ENCODE measurements at places on chromosomes 1 and 21.

DNA sequence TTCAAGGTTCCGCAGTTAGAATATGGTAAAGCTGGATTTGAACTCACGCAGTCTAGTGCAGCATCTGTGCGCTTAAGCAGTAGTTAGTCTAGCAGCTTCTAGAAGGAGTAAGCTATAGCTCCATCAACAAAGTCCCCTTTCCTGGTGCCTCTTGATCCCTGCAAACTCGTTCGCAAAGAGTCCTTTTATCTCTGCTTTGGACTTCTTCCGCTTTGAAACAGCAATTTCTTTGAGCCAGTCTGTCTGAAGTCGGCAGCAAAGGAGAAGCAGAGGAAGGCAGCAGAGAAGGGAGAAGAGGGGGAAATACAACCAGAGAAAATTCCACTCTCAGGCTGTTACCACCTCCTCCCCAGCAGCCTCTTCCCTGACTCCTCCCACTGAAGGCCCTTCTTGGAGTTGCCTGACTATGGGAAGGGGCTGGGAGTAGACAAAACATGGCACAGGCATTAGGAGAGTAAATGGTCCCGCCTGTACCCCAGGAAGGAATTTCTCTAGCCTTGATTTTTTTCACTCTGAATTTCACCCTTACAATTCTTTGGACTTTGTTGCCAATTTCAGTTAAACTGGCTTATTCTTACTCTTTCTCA, 25.9 kb downstream of the HSD3B2 start:
- DNase-seq = no peak

GRCh38 chr1:209249785-209250440, 333.6 kb upstream of the CAMK1G start:
- no peak for DNase-seq

DNA sequence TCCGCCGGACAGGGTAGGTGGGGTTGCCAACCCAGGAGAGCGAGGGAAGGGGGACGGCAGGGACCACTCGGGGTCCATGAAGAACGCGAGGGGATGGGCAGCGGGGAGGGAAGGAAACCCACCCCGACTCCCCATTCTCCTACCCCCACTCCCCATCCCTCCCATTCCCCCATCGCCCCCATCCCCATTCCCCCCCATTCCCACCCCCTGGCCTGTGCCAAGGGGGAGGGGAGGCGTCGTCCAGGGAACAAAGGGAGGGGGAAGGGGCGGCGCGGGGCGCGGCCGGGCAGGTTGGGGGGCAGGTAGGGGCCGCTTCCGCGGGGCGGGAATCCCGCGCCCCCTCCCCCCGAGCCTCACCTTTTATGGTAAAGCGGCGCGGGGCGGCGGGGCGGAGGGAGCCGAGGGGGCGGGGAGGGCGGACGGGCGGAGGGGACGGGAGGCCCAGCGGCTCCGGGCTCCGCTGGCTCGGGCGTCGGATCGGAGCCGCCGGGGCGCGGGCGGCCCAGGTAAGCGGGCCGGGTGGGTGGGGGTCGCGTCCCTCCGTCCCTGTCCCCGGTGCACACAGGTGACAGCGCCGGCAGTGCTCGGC, at the start of gene FBLIM1:
Gene FBLIM1 (plus strand): TSS at position 453 of the 589 bp plus-strand sequence. CDS start 6,189 bp downstream, outside the sequence.
- no peak for DNase-seq

- DNase-seq = no peak
These were observed 28.8 kb downstream of the AHDC1 start for GRCh38 chr1:27574871-27575831.

DNA sequence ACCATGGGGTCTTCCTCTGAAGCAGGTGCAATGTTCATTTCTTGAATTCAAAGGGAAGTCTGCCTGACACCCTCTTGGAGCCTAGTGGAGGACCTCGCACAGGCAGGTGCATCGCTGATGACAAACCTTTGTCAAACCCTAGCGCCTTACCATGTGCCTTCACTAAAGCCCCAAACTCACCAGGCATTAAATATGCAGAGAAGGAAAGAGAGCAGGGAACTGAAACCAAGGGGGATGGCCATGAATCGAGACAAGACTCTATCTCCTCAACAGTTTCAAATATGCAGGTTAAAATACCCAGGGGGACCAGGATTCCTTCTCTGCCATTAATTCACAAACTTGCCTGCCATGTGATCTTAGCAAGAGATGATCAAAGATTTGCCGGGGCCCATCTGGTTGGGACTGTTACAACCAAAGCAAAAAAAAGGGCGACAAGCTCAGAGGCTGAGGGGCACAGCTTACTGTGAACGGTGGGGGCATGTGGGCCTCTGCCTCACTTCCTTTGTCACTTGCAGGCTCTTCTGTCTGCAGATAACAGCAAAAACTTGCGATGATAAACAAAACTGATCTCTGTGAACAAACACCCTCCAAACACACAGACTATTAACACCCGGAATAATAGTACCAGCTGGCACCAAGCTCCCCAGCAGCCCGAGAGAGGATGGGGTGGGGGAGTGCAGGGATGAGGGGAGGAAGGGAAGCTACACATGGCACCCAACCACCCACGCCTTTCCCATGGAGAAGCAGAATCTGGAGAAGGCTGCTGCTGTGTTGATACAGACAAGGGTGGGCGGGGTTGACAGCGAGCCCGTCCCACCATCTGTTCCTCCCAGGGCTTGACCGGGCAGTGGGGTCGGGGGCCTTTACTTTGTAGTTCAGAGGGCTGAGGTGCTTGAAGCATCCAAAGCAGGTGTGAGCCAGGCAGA, 33.9 kb downstream of the TMEM63A start:
- no peak for DNase-seq

DNA sequence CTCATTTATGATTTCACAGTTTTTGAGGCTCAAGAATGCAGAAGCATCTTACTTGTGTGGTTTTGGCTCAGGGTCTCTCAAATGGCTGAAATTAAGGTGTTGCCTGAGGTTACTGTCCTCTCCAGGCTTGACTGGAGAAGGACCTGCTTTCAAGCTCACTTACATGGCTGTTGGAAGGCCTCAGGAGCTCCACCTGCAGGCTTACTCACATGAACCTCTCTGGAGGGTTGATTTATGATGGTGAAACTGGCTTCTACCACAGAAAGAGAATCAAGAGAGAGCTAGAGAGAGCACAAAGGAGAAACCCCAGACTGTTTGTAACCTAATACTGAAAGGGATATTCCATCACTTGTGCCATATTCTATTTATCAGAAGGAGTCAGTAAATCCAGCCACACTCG, 6.2 kb upstream of the KCNK2 start:
- peak; percentile 16 for DNase-seq

DNA sequence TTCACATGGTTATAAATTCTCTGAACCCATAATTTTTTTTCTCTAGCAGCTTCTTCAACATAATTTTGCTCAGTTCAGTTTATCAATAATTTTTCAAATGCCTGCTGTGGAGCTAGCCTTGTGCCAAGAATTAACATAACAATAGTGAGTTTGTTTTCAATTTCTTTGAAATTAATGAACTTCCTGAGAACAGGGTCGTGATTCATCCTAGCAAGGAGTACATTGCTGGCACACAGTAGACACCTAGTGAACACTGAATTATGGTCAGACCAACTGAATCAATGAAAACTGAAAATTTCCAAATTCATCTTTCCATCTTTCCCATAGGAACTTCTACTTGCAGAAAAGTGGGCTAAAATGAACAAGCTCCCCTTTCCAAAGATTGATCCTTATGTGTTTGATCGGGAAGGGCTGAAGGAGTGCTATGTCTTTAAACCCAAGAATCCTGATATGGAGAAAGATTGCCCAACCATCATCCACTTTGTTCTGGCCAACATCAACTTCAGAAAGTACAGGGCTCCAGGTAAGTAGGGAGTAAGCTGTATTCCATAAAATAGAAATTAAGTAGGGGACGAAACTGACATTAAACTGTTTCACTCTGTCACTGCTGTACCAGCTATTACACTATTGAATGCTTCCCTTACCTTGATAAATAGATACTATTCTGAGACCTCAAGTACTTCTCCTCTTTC, 148.7 kb downstream of the PLA2G4A start:
- DNase-seq = no peak

DNA sequence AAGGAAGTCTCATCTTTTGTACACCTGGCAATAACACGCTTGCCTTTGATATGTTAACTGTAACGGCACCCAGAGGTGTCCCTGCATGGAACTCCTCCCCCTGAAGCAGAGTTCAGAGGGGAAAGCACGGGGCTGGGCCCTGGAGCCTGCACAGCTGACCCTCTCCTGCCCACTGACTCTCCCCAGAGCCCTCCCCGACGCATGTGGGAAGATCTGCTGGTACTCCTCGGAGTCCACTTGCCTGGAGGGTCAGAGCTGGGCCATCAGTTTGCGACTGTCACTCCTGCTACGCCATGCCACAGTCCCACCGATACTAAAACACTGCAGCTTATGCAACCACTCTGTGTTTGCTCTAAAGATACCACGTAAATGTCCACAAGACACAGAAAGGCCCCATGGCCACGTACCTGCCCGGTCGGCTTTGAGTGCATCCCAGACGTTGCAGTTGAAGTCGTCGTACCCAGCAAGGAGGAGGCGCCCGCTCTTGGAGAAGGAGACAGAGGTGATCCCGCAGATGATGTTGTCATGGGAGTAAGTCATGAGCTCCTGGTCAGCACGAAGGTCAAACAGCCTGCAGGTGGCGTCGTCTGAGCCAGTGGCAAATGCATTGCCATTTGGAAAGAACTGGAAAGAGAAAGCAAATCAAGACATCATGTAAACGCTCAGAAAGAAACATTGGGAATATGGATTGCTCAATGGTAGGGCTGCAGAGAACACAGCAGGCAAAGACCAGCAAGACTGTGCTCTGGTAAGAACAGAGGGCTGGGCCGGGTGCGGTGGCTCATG, 10.6 kb upstream of the NADK start:
- DNase-seq = no peak

DNA sequence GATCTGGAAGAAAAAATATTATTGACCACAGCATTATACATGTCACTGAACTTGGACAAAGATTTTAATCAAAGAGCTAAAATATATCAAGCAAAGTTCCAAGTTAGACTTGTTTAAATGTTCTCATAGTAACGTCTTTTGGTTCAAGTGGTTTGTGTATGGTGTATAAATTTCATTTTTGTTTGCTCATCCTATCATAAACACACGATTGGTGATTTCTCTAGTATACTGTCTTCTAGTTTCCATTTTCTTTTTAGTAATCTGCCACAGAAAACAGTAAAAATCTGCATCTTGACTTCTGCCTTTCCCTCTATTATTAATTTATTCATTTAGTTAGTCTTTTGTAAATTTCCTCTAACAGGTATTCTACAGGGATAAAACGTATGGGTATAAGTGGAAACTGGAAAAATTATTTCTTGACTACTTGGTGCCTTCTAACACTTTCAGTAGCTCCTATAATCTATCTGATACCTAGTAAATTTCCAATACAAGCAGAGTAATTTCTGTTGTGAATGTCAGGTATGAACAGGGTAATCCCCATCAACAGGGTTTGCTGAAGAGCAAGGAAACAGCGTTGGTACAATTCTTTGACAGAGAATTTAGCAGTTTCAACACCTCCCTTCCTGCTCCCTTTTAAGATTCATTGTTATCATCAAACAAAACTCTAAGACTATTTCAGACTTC, 268.0 kb downstream of the PTPRC start:
- DNase-seq = no peak

- DNase-seq = no peak
These were observed 5.7 kb upstream of the CCT8 start for GRCh38 chr21:29078869-29079767.

GRCh38 chr1:229197265-229197585, 73.7 kb upstream of the RAB4A start:
- no peak for DNase-seq

GRCh38 chr1:235657747-235658526, 8.4 kb upstream of the GNG4 start:
- no peak for DNase-seq

GRCh38 chr21:36700295-36700970, 1.5 kb downstream of the SIM2 start:
- no peak for DNase-seq

DNA sequence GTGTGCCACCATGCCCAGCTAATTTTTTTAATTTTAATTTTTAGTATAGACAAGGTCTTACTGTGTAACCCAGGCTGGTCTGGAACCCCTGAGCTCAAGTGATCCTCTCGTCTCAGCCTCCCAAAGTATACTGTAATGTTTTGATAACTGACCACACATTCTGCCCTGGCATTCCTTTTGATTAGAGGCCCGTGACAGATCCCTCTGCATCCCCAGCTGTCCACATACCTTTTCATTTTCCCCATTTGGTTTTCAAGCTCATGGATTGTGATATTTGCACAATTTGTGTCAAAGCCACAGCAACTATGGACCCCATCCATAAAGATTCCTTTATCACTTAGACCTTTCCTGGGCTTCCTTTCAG, 116.8 kb upstream of the ATP1A1 start:
- no peak for DNase-seq

DNA sequence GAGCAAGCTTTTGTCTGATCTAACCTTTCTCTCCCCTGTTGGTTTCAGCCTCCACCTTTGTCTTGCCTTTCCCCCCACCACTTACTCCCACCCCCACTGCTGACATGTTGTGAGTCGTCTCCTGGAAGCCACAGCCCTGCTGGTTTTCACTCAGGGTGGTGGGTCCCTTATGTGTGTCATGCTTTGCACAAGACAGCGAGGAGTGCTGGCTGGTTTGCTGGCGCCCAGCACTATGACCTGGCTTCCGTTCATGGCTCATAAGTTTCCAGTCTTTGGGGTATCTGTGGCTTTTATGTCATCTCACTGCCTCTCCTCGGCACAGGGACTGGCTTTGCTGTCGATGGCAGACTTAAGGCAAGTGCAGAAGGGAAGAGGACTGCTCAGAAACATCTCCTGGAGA, 177.7 kb downstream of the KIF26B start:
- no peak for DNase-seq

- no peak for DNase-seq
These were observed 38.7 kb upstream of the BECN2 start for GRCh38 chr1:241918879-241919278.

GRCh38 chr1:177334903-177335302, 164.1 kb downstream of the BRINP2 start:
- no peak for DNase-seq

- DNase-seq = no peak
These were observed 24.1 kb downstream of the CEPT1 start for GRCh38 chr1:111164151-111164550.

Data from epithelial cell of prostate (primary cell).